ENCODE measurements at places on chromosomes 7 and 10.

DNA sequence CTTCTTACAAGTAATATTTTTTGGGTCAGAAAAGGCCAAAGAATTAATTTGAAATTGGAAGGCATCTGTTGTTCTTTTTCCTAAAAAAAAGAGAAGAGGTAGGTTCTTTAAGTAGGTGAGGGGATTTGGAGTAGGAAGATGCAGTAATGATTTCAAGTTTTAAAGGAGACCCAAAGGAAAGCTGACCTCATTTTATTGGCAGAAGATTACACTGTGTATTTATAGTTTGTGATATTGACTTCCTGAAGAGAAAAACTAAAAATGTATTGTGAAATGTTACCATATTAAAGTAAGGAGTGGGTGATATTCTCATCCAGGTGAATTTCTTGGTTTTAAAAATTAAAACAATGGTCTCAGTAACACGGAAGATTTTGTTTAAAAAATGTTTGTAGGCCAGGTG is 56.6 kb upstream of the CELF2 start:
- DNase-seq = no peak

GRCh38 chr7:151539088-151539671 is 19.5 kb upstream of the RHEB start:
- no peak for DNase-seq

DNA sequence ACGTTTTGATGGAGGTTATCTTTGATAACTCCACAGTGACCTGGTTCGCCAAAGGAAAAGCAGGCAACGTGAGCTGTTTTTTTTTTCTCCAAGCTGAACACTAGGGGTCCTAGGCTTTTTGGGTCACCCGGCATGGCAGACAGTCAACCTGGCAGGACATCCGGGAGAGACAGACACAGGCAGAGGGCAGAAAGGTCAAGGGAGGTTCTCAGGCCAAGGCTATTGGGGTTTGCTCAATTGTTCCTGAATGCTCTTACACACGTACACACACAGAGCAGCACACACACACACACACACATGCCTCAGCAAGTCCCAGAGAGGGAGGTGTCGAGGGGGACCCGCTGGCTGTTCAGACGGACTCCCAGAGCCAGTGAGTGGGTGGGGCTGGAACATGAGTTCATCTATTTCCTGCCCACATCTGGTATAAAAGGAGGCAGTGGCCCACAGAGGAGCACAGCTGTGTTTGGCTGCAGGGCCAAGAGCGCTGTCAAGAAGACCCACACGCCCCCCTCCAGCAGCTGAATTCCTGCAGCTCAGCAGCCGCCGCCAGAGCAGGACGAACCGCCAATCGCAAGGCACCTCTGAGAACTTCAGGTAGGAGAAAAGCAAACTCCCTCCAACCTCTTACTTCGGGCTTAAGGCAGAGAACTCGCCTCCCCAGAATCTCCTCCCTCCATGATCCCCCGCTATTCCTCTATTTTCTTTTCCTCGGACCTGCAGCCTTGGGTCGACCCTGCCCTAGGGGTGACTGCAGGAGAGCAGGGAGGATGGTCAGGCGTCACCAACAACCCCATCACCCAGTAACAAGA is at the start of gene SERPINE1:
Gene SERPINE1, plus strand, starts transcription at position 454 of the 809 bp plus-strand sequence. CDS start 1,290 bp downstream, outside the sequence.
- DNase-seq = peak; percentile 24

DNA sequence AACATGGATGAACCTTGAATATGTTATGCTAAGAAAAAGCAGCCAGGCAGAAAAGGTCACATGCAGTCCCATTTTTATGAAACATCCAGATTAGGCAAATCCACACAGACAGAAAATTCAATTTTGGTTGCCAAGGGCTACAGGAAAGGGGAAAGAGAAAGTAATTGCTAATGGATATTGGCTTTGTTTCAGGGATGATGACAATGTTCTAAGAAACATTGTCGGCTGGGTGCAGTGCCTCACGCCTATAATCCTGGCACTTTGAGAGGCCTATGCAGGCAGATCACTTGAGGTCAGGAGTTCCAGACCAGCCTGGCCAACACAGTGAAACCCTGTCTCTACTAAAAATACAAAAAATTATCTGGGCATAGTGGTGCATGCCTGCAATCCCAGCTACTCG is 23.0 kb downstream of the ZNF33B start:
- no peak for DNase-seq

DNA sequence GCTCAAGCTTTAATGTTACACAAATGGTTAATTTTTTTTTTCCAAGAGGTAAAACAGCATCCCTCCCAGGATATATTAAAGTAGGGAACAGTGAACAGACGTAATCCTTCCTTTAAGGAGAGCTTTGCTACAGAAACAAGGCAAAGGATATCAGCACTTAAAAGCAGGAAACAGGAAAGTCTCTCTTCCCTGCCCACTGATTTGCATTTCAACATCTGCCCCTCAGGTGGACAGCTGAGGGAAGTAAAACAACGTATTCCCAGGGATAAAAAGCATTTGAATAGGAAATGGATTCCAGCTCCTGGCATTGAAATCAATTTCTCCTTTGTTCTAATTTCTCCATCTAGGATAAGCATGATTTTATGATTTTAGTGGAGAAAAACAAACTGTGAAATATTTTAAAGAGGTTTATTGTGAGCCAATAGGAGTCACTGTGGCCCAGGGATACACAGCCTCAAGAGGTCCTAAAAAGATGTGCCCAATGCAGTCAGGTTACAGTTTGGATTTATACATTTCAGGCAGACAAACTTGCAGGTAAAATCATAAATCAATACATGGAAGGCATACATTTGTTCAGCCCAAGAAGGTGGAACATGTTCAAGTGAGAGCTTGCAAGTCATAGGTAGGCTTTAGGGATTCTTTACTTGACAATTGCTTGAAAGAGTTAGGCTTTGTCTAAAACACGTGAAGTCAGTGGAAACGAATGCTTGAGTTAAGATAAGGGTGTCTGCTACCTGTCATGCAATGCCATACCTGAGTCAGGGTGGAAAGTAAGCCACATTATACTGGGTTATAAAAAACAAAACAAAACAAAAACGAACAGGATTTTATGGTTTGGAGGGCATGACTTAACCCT is 286.2 kb upstream of the VWC2 start:
- no peak for DNase-seq

DNA sequence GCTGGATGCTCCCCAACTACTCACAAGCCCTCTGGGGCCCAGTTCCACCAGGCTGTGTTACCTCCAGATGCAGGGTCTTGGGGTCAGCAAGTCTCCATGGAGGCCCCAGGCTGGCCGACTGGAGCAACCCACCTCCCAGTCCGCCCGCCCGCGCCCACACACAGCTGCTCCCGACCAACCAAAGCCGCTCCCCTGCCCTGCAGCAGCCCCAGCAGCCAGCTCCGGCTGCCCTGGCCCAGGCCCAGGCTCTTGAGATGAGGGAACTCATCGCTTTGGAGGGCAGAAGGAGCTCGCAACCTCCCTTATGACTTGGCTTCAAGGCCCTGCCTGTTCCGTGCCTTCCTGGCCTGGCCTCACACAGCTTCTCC is 47.2 kb downstream of the LRRC20 start:
- DNase-seq = no peak

- no peak for DNase-seq
Measured at GRCh38 chr10:103117247-103117646, 75.8 kb downstream of the NT5C2 start.

- DNase-seq = no peak
Measured at GRCh38 chr7:149228831-149229471, 10.5 kb upstream of the ZNF212 start.

GRCh38 chr10:54133203-54133602 is 667.8 kb downstream of the PCDH15 start:
- no peak for DNase-seq

DNA sequence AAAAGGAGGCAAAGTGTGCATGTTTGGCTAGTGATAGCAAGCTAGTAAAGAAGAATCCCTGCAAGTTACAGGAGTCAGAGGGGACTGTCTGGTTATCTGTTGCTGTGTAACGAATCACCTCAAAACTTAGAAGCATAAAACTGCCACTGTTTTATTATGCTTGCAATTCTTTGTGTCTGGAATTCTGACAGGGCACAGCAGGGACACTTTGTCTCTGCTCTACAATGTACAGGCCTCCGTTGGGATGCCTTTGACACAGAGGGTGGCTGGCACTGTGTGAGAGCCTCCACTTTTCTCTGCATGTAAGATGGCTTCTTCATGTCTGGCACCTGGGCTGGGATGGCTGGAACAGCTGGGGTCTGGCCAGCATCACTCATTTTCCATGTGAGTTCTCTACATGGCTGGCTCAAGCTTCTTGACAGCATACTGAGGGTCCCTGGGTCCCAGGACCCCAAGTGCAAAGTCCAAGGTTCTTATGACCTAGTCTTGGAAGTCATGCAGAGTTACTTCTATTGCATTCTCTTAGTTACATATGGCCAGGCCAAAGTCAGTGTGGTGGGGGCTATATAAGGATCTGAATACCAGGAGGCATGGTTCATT is 276.9 kb downstream of the RPS24 start:
- DNase-seq = no peak

- DNase-seq = no peak
Measured at GRCh38 chr10:84523526-84523925, 195.1 kb downstream of the CCSER2 start.

DNA sequence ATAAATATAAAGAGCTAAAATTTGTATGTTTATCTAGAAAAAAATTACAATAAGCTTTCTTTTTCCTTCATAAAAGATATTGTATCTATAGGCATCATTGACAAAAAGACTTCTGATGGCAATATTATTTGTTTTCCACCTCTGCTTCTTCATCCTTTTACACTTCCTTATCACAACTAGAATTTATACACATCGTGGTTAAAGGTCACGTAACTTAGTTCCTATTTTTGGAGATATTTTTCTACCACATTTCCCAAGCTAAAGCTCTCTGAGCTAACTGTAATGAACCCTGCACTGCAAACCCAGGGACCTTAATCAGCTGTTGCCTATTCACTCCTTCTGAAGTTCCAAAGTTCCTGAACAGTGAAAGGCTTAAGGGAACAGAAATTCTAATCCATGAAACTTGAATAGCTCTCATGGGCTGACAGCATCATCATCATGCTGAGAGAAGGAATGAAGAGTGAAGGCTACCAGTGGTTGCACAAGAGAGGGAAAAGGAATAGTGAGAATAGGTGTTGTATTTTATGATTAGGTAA is 106.1 kb upstream of the SLC13A1 start:
- DNase-seq = no peak

DNA sequence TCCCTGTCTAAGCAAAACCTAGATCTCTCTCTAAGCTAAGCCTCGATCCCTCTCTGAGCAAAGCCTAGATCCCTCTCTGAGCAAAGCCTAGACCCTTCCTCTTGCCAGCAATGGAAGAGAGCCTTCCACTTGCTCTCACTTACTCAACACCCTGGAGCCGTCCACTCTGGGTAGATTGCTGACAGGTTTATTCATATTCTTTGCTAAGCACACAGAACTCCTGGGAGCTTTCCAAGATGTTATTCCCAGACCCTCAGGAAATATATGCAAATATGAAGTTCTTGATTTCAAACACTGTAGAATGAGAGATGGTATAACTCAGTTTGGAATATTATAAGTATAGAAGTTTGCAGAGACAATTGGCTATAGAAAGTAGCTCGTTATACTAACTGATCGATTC is 503.8 kb upstream of the CELF2 start:
- DNase-seq = no peak

Measured in activated CD4-positive, alpha-beta T cell treated with anti-CD3 and anti-CD28 coated beads, Interleukin-2, amount 50 U/mL, for 4 hours (primary cell).